Left ventricle myocardium inferior (tissue), 1 donor: ENCODE measurements at places on chromosomes 2 and 18.

- DNase-seq, result no peak
These were observed 116.2 kb downstream of the TANC1 start for GRCh38 chr2:159084384-159085370.

DNA sequence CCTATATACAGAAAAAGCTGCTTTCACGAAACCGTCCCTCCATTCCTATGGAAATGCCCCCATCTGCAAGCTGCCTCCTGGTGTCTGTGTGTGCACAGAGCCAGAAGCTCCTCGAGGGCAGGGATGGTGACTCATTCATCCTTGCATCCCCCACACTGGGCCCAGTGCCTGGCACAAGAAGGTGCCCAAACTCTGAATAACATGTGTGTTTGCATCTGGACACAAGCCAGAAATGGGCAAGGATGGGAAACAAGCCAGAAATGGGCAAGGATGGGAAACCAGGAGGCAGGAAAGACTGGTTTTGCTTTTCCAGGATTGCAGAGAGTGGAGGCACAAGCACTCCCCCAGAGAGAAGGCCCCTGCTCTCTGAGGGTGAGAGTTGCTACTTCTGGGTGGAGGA is 313.9 kb downstream of the CELF4 start:
- no peak for DNase-seq

- DNase-seq, result no peak
These were observed 816.8 kb downstream of the TRIB2 start for GRCh38 chr2:13533524-13533922.

DNA sequence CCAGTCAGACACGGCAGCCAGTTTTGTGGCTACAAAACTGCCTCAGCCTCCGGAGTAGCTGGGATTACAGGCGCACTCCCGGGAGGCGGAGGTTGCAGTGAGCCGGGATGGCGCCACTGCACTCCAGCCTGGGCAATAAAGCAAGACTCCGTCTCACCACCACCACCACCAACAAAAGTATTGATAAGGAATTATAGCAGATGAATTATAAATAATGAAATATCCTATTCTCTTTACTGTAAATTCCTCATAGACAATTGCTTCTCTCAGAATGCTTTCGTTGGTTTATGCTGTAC is 1.4 kb upstream of the FAM161A start:
- DNase-seq, result no peak

DNA sequence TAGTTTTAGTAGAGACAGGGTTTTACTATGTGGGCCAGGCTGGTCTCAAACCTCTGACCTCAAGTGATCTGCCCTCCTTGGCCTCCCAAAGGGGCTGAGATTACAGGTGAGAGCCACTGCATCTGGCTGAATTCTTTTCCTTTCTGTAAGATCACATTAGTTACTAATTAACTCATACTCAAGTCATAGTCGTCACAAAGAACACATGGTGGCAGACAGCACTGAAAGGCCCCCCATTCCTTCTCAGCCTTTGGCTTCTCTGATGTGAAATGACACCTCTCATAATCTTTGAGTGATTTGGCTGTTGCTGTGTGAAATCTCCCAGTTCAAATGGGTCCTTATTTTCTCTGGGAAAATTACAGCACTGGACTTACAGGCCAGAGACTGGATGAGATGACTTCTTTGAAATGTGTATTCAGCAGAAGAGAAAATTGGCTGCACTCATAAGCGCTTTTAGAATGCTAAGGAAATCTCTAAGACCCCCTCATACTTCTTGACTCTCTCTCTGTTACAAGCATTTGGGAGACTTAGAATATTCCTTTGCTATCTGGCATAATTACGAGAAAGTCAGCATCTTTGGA is 764.8 kb downstream of the RNF144A start:
- DNase-seq, result no peak

DNA sequence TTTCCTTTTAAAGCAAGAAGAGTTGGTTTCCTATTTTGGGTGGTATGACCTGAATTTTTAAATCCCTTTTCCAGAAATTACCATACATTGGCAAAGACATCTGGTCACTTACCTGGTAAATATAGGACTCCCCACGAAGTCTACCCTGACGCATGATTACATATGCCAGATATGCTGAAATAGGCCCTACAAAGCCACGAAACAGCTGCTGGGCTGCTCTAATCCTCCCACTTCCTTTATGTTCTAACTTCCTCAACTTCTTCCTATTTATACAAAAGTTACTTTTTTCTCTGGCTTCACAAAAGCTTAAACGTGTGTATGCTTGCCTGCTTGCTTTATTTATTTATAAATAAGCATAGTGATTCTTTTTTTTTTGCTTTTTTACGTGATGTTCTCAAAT is 186.0 kb upstream of the EPHA4 start:
- DNase-seq, result no peak

DNA sequence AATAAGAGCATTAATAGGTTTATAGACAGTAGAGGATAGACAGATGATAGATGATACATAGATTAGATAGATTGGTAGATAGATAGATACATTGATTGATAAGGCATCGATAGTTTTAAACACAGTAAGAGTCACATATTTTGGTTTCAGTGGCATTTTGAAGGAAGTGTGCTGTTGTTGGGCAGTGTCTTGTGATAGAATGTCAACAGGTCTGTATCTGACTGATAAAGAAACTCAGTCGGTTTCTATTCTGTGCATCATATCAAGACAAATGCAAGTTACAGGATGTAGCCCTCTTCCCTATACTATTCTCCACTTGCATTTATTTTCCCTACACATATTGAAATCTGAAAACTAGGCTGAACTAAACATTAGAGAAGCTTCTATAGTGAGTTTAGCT is 1229.0 kb upstream of the ZEB2 start:
- no peak for DNase-seq

DNA sequence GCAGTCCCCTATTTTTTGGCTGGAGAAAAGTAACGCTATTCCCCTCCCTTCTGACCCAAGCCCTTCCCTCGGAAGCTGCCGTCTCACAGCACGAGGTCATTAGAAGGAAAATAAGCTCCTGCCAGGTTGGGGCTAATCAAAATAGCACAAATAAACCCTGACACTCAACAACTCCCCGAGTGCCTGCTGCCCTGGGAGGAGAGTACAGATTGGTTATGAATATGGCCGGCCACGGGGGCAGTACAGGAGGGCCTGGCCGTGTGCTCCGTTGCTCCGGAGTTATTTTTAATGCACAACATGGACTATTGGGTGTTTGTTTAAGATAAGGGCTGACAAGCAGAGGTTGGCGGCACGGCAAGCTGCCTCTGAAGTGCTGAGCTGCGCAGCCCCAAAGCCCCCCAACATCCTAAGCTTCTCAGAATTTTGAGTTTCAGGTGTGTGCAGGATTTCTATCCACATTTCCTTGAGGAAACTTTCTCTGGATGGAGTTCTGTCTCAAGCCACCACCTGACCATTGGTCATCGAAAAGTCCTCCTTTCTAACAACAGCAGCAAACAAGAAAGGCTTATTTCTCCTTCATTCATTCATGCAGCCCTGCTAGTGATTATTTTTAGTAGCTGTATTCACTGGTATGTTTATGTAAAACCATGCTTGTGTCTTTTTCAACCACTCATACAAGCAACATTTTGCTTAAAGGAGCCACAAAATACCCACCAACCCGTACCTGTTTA is 58.7 kb downstream of the PAX3 start:
- DNase-seq, result peak; percentile 29

- no peak for DNase-seq
These were observed 49.1 kb upstream of the HS6ST1 start for GRCh38 chr2:128367601-128368359.
